ENCODE measurements at places on chromosomes 16 and 17.

DNA sequence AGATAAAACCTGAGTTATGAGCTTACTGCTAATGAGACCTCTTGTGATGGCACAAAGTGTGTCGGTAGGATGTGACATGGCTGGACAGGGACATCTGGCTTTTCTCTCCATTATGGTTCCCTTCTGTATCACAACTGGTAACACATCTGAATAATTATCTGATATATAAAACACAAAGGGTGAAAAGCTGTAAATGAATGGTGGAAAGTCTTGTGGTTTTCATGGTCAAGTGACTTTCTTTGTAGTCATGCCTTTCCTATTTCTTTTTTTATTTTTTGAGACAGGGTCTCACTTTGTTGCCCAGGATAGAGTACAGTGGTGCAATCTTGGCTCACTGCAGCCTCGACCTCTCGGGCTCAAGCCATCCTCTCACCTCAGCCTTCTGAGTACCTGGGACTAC is 35.3 kb upstream of the ZFHX3 start:
- DNase-seq, result peak; percentile 18

DNA sequence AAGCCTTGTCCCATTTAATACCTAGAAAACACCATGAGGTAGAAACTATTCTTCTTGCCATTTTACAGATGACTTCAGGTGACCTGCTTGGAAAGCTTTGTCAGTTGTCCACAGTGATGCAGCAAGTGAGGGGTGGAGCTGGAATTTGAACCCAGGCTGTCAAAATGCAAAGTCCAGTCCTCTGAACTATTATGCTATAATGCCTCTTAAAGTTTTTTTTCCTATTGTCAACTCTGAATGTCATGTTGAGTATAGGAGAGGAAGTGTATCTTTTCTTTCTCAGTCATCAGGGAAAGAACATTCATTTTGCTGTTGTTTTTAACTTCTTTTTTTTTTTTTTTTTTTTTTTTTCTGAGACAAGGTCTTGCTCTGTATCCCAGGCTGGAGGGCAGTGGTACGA is 525.6 kb downstream of the XYLT1 start:
- no peak for DNase-seq

GRCh38 chr17:2011411-2012371 is 13.4 kb downstream of the RTN4RL1 start:
- peak; percentile 65 for DNase-seq

DNA sequence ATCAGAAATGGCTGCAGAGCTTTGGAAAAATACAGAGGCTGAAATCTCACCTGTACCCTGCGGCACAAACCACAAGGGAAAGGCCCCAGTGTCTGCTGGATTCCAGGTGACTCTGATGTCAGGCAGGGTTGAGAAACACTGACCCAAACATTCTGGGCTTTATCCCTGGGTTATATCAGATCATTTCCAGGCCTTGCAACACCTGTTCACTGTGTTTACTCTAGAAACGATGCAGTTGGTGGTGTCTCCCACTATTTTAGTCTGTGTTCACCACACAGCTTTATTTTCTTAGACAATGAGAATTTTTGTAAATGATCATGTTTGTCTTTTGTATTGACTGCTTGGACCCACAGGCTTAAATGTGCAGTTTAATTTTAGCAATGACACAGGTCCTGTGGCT is 151.5 kb upstream of the SDK2 start:
- no peak for DNase-seq

DNA sequence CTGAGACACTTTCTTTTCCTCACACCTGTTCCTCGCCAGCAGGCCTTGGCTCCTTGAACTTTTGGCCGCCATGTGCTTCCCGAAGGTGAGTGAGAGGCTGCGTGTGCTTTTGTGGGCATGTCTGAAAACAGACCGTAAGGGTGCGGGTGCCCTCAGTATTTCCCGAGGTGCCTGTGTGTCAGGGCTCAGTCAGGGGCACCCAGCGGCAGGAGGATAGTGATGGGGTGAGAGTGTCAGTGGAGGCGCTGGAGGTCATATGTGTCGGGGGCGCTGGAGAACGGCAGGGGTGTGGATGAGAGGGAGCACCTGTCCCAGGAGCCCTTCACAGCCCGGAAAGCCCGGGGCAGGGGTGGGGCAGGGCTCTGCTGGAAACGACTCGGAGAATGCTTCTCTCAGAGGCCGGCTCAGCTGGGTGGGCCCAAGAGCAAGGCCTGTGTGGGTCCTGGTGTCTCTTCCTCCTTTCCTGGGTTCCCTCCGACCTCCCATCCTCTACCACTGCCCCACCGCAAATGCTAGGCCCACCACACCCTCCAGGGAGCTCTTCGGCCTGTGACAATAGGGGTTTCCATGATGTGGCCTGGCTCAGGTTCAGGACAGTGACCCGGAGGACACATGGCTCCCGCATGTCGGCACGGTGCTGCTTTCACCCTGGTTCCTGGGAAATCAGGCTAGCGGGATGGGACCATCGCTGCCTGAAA is 451 bp downstream of the IL32 start:
- no peak for DNase-seq

DNA sequence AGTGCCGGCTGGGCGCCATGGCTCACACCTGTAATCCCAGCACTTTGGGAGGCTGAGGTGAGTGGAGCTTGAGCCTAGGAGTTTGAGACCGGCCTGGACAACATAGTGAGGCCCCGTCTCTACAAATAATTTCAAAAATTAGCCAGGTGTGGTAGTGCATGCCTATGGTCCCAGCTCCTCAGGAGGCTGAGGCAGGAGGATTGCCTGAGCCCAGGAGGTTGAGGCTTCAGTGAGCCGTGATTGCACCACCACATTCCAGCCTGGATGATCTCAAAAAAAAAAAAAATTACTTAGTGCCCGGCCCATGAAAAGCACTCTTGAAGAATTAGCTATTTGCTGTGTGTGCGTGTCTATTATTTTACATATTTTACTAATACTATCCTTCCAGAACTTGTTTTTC is 9.6 kb downstream of the GPRC5C start:
- no peak for DNase-seq

All from cardiac fibroblast (primary cell).